ENCODE measurements at places on chromosomes 4 and X.

GRCh38 chr4:5545271-5545670, 163.1 kb downstream of the EVC2 start:
- no peak for DNase-seq

- DNase-seq, result no peak
Measured at GRCh38 chrX:8500203-8500602, 35.6 kb downstream of the VCX3B start.

- no peak for DNase-seq
Measured at GRCh38 chr4:37132975-37133360, 111.6 kb upstream of the NWD2 start.

- DNase-seq, result no peak
Measured at GRCh38 chr4:14829795-14830194, 172.5 kb upstream of the CPEB2 start.

DNA sequence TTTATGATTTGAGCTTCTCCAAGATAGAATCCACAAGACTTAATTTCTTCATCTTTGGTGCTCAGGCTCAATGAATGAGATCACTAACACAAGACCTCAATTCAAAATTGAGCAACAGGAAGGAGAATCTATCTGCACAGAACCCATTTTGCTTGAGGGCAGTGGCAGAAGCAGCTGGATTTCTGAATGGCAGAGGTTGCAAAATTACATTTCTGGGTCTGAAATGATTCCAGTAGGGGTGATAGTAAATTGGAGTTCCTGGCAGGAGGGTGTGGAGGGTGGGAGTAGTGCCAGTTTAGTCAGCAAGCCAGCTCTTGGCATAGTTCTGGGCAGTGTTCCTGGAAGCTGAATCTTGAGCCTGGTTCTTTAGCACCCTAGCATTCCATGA, 281.1 kb downstream of the SLC7A11 start:
- no peak for DNase-seq

- DNase-seq, result peak; percentile 75
Measured at GRCh38 chr4:182644683-182645050, 272.5 kb downstream of the DCTD start.

- DNase-seq, result no peak
Measured at GRCh38 chr4:120000591-120001296, 65.9 kb downstream of the MAD2L1 start.

DNA sequence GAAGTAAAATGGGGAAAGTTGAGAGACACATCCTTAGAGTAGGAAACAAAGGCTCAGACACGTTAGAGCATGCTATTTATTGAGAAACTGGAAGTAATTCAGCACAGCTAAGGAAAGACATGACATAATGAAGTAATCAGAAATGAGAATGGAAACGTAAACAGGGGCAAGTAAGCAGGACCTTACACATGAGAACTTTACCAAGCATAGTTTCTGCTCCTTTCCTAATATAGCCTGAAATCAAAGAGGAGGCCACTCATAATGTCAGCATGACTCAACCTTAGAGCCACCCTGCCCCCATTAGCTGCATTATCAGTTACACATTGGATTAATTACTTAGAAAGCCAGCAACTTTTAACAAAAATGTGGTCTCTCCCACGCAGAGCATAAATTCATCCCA, 558.3 kb upstream of the GRIA3 start:
- peak; percentile 65 for DNase-seq

- DNase-seq, result no peak
Measured at GRCh38 chrX:107298276-107298675, 91.9 kb downstream of the DNAAF6 start.

- no peak for DNase-seq
Measured at GRCh38 chrX:147763131-147763530, 148.6 kb upstream of the FMR1 start.

DNA sequence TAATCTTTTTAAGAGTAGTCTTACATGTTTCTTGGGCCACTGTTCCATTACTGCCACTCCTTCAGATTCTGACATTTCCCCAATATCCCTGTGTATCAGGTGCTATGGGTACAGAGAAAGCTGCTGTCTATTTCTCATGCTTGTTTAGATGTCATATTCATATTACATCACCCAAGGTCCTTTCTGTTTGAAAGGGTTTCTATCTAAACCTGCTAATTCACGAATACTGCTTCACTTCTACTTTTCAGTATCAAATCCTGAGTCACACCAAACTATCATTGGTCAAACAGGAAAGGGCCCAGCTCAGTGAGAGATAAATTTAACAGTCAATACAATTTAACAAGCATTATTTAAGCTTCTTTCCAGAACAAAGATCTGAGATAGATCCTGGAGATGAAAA, 241.4 kb downstream of the UGT8 start:
- DNase-seq, result no peak

DNA sequence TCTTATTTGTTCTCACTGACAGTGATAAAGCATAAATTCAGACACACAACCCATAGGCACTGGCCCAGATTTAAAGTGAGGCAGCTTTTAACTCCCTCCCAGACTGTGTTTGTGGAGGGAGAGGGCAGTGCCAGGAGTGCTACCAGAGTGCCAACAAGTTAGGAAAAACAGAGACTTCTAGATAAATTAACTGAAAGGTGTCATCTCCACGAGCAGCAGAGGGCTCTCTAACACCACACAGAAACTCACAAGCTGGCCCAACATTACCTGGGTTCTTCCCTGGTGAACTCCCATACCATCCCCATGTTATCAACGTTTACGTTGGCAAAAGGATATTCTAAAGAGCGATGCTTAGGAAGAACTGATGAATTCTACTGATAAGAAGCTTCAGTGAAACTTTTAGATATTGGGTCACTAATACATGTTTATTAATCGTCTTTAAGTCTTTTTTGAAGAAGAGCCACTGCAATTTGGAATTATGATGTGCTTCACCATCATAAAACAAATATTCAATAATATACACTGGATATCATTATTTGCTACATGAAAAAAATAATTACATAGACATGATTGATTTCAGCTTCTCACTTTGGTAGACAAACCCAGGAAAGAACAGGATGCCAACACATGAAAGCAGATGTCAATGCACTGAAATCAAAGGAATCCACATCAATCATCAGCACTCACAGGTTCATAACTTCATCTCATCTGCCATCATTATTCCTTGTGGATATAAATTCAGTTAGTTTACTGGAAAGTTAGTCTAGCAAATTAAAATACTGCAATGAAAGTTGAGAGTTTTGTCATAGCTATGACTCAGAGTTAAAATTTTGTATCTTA, 121.2 kb upstream of the NAP1L5 start:
- peak; percentile 43 for DNase-seq

DNA sequence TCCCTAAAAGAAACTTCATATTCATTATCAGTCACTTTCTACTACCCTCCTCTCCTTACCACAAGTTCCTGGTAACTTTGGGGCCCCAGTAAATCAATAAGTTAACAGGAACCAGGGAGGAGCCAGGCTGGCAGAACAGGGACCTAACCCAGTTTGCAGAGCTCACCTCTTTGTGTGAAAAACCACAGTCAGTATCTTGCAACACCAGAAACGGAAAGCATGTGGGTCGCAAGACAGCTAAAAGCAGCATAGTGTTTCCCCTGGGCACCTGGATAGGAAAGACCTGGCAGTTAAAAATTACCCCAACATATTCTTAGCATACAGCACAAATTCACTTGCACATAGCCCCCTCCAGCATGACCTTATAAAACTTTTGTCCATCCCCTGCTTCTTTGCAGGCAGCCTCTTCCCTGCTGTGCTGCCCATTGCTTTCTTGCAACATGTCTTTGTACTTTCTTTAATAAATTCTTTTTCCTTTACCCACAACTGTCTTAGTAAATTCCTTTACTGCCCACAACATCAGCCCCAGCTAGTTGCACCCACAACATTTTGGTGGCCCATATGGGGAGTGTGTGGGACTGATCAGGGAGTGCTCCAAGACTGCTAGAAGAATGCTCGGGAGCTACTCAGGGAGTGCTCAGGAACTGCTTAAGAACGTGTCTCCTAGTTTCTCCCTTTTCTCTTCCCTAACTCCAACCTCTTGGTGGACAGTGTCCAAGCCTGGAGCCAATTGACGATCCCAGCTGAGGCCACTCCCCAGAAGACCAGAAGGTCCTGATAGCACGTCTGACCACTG, 83.4 kb downstream of the MSN start:
- DNase-seq, result no peak

GRCh38 chr4:138592796-138593195, 350.6 kb upstream of the SLC7A11 start:
- no peak for DNase-seq

DNA sequence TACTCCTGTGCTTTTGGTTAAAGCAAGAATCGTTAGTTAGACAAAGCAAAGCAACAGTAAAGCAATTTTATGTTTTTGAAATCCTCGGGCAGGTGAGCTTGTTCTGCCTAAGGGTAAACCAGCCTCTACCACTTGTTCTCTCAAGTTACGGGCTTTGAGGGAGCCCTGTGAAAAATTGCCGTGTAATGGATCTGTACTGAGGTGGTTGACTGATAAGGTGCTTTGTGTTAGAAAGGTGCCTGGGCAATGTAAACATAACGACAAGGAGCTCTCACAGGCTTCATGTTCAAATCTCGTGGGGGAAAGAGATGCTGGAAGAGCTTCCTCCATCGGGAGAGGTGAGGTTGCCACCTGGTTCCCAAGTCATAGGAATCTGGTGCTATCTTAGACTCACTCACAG, 111.8 kb downstream of the TRAPPC11 start:
- no peak for DNase-seq

- DNase-seq, result peak; percentile 21
Measured at GRCh38 chr4:25792200-25792791, 70.5 kb downstream of the SEL1L3 start.

DNA sequence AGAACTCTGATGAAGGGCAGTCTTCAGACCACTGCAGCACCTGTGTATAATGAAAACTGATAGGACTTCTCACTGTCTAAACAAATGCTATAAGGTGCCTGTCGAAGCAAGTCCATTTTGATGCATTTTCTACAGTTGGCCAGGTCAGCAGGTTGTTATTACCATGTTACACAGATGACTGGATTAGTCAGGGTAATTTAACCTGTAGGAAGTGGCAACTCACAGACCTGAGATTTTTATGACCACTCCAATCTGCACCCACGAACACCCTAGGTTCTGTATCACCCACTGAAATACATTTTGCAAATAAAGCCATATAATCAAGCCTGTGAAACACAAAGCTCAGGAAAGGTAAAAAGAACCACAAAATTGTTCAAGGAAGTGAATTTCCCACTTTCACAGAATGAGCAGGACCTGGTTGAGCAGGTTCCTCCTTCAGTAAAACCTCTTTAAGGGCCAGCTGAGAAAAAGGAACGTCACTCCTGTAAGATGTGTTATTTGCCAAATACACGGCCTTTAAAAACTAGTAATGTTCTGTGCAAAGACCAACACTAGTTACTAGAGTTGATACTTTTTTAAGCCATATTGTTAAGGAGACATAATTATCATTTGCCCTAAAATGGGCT, 12.7 kb downstream of the MAML3 start:
- no peak for DNase-seq

DNA sequence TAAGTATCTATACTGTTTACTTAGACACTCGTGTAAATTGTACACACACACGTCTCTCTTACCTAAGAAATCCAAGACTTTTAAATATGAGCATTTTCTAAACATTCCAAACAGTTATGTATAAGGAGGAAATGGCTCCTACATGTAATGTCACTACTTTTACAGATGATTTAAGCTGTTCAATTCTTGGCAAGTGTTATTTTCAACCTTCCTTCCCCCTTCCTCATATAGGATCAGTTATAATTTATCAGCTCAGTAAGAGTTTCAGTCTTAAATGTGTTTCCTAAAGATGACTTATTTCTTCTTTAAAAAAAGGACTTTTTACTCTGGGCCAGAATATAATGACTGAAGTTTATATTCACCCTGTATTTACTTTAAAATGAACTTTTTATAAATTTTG, 601.1 kb downstream of the ANKRD50 start:
- no peak for DNase-seq

DNA sequence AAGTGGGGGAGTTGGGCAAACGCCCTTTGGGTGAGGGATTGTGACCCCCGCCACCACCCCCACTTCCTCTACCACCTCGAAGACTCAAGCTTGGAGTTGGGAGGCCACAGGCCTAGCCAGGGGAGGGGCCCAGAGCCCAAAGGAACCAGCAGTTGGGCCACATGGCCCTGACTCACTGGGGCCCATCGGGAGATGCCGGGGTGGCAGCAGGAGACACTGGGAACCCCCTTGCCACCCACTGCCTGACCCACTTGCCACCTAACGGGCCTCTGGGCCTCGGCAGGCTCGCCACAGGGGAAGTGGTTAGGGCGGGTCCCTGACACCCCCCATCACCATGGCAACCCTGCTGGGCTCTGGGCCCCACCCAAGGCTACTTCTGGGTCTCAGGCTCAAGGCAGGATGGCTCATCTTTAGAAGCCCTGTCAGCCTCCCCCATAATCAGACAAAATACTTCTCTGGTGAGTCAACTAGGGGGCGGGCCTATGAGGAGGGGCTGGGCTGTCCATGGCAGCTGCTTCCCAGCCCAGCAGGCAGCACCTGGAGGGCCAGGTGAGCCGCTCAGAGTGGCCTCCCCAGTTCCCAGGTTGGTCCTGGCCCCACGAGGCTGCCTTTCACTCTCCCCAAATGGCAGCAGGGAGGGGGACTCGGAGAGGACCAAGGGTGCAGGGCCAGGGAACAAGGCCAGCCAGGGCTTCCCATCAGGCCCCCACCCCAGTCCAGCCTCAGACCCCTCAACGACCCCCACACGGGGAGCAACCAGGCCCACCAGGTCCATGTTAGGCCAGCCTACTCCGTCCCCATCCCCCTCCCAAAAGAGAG, 5.6 kb downstream of the FLNA start:
- peak; percentile 91 for DNase-seq

DNA sequence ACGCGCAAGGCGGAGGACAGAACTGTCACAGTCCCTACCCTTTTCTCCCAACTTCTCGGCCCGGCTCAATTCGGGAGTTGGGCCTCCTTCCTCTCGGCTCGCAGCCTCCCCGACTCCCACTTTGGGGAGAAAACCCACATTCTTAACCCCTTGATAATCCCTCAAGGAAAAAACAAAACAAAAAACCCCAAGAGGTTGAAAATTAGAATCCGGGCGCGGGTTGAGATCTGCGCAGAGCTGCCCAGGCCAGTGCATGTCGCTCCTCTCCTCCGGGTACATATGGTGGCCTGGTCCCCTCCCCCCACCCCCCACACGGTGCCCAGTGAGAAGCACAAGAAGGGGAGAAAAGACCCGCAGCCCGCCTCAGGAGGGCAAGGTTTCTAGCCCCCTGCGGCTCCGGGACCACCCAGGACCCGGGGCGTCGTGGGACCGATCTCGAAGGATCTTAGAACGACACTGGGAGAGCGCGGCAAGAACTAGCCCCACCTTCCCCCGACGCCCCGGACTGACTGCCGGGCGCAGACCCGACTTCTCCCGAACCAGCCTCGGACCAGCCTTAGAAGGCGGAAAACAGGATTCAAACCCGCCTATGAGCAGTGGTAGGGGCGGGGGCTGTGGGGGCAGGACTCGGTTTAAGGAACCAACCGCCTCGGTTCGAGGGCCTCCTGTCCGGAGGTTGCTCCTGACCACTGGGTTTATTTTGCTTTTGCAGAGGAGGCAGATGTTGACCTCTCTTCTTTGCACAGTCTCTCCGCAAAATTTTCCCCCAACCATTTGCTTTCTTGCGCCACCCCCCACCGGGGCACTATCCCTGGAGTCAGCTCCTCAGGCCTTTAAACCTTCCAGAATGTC, 2.5 kb upstream of the PDGFRA start:
- DNase-seq, result peak; percentile 76
